ACHN (cell line): ENCODE measurements at places on chromosomes 12 and 14.

- DNase-seq, result no peak
Observed at GRCh38 chr14:55743551-55743950, 163.5 kb downstream of the KTN1 start.

- DNase-seq, result peak; percentile 29
Observed at GRCh38 chr12:52895726-52896189, 9.1 kb downstream of the KRT8 start.

DNA sequence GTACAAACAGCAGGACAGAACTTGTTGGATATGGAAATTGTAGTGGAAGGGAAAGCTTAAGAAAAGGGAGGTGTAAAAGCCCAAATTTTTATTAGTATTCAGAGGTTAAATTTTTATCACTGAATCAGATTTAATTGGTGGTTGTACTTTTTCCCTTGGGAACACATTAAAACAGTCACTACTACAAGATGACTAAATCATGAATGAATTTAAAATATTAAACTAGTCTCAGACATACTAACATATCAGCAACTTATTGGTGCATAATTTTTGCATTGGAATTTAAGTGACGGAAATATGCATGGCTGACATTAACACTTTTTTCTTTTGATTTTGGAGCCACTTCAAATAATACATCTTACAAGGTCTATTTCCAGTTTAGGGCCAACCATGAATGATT lies 27.6 kb downstream of the SAMD4A start:
- no peak for DNase-seq

- no peak for DNase-seq
Observed at GRCh38 chr12:115268451-115268850, 584.5 kb upstream of the TBX3 start.
